Cardiac septum (tissue), 1 donor: ENCODE measurements at places on chromosomes 16 and 17.

- peak; percentile 81 for DNase-seq
These were observed 22.9 kb downstream of the SOCS1 start for GRCh38 chr16:11232852-11233726.

GRCh38 chr16:57462209-57462977, at the start of gene POLR2C:
Gene POLR2C, plus strand, starts transcription at chr16:57462679. Its CDS starts 46 bp downstream, at chr16:57462725.
- DNase-seq: peak; percentile 95

- DNase-seq: no peak
These were observed 36.0 kb downstream of the CLUAP1 start for GRCh38 chr16:3536851-3537250.

DNA sequence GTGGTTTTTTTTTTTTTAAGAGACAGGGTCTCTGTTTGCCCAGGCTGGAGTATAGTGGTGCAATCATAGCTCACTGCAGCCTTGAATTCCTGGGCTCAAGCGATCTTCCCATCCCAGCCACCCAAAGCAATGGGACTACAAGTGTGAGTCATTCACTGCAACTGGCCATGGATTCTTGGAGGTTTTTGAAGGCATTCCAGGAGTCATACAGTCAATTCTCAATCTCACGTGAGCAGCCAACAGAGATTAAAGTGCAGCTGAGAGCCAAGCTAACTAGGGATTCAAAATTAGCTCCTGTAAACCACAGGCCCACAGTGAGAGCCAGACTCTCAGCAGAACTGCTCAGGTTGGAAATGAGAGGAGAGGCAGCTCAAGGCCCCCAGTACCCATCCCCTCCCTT, 30.2 kb downstream of the XPO6 start:
- no peak for DNase-seq

DNA sequence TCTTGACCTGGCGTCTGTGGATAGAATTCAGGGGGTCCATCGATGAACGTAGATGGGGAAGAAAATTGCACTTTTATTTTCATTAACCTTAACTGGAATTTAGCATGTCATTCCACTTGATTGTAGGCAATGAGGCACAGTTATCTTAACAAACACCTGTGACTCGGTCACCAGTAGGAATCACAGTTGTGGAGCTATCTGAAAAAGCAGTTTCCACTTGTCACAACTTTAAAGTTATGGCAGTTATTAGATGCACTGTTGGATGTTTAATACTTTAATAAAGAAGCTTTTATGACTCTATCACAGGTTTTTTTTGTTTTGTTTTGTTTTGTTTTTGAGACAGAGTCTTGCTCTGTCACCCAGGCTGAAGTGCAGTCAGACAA, 83.7 kb upstream of the LGALS9 start:
- DNase-seq: no peak

DNA sequence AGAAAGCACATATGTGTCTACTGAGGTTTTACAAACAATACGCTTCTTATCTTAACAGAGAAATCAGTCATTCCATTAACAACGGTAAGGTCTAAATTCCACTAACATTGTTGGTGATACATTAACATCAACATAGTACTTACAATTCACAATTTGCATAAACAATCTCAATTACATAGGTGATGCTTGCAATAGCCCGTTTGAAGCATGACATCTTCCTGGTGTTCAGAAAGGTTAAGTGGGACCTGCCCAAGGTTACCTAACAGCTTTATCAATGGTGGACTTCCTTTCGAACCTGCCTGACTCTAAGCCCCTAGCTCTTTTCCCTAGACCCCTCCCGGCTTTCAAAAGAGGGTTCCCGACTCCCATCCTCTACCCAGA, 699 bp downstream of the FAM222B start:
- no peak for DNase-seq
